Fibroblast of skin of abdomen (primary cell): ENCODE measurements at places on chromosomes 1 and 21.

GRCh38 chr1:235673981-235674380 lies 24.4 kb upstream of the GNG4 start:
- no peak for DNase-seq

GRCh38 chr1:199856216-199856780 lies 171.2 kb upstream of the NR5A2 start:
- no peak for DNase-seq

- no peak for DNase-seq
Measured at GRCh38 chr1:209053587-209053986, 529.9 kb upstream of the CAMK1G start.

GRCh38 chr1:24754229-24754628 lies 9.0 kb downstream of the CLIC4 start:
- peak; percentile 54 for DNase-seq
